Activated naive CD4-positive, alpha-beta T cell treated with anti-CD3 and anti-CD28 coated beads for 36 hours (primary cell): ENCODE measurements at places on chromosomes 5 and 9. TPM values are rescaled to one million over a fixed set of nuclear protein-coding genes. Genes with fewer than 3 reads are reported as not detected.

FAM221B gene
- total RNA-seq: not detected

CYLC2 gene
- total RNA-seq: not detected

ECSCR gene
- 0.74 TPM for total RNA-seq

CATSPER3 gene
- not detected for total RNA-seq

NRG2 gene
- not detected for total RNA-seq

KCNV2 gene
- not detected for total RNA-seq

SUSD1 gene
- 1.6 TPM for total RNA-seq

TMOD1 gene
- 1.4 TPM for total RNA-seq

DNA sequence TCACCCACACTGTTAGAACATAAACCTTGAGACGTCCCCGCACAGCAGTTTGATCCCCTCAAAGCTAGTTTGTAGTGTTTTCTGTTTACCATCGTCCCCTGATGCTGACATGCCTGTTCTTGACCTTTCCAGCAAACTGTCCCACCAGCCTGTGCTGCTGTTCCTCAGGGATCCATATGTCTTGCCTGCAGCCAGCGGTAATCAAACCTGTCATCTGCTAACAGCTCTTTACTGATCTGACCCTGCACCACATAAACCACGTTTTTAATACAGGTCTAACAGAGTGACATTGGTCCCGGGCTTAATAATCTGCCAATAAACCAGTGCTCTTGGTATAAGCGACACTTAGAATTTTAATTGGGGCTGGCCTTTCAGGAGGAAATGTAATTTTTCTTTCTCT lies 34.7 kb downstream of the PPIC start:
- no peaks in the 10 kb centered on the region for H3K4me1 ChIP-seq
- DNase-seq: no peak
- no peak overlapping the region for H3K4me3 ChIP-seq
- no peak overlapping the region for H3K27ac ChIP-seq
- no peaks in the 10 kb centered on the region for H3K27me3 ChIP-seq

GRCh38 chr9:137310189-137311052 lies 8.3 kb upstream of the NRARP start:
- H3K27me3 ChIP-seq: no peaks in the 10 kb centered on the region
- no peak for DNase-seq
- no peaks in the 10 kb centered on the region for H3K36me3 ChIP-seq

DNA sequence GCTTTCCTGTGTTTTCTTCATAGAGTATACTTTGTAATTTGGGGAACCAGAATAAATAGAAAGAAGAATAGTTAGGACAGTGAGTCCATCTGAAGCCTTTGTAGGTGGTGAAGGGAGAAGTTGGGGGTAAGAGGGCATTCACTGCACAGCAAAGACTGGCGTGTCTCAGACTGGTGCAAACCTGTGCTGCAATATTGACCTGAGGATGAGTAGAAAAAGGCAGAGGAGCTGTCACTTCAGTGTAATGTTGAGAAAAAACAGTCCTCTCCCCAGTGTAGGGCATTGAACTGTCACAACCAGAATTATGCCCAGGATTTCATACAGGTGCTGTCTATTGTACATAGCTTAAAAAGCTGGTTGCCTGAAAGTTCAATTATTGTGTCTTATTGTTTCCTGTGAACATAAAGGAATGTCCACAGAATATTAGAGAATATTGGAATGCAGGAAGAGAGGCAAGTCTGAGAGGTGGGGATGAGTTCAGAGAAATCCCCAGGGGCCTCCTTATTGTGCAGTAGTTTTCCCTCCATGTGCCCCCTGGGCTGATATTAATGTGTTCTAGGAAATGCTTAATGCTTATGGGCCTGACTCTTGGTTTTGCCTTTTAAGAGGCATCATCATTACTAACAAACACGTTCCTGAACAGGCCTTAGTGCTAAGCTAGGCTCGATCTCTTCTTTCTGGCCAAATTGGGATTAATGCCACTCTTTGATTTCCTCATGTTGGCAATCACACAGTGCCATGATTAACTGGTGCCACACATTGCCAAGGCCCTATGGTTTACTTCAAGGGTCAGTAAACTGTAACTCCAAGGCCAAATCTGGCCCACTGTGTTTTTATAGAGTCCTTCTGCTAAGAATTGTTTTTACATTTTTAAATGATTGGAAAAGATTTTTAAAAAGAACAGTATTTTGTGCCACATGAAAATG lies 34.0 kb downstream of the DAPK1 start:
- peaks cover 7% of the 10 kb centered on the region for H3K4me1 ChIP-seq
- no peak overlapping the region for H3K4me3 ChIP-seq
- no peaks in the 10 kb centered on the region for H3K36me3 ChIP-seq
- no peaks in the 10 kb centered on the region for H3K27me3 ChIP-seq
- H3K27ac ChIP-seq: no peak overlapping the region

DNA sequence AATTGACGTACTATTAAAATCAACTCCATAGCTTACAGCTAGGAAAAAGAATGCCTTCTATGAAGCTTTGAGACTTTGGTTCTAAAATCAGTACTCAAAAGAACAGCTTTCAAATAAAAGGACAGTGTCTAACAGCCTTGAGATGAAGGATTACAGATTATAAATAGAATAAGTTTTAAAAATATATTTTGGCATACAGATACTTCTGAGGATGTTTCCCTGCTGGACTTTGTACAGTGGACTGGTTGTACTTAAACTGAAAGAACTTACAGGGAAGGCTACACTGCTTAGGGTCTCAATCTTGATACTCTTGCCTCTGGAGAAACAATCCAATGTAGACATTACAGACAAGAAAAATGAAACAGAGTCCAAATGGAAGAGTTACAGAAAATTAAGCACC lies 452.7 kb downstream of the CETN3 start:
- no peaks in the 10 kb centered on the region for H3K36me3 ChIP-seq
- H3K4me1 ChIP-seq: no peaks in the 10 kb centered on the region
- no peak overlapping the region for H3K27ac ChIP-seq
- no peak overlapping the region for H3K4me3 ChIP-seq
- DNase-seq: no peak

- no peak for DNase-seq
- peak overlapping the region; percentile 78 for H3K27ac ChIP-seq
- H3K36me3 ChIP-seq: peaks cover 2% of the 10 kb centered on the region
- no peaks in the 10 kb centered on the region for H3K27me3 ChIP-seq
- H3K4me1 ChIP-seq: peaks cover 88% of the 10 kb centered on the region
- peak overlapping the region; percentile 25 for H3K4me3 ChIP-seq
Observed at GRCh38 chr5:134097211-134097749, 17.2 kb upstream of the TCF7 start.

DNA sequence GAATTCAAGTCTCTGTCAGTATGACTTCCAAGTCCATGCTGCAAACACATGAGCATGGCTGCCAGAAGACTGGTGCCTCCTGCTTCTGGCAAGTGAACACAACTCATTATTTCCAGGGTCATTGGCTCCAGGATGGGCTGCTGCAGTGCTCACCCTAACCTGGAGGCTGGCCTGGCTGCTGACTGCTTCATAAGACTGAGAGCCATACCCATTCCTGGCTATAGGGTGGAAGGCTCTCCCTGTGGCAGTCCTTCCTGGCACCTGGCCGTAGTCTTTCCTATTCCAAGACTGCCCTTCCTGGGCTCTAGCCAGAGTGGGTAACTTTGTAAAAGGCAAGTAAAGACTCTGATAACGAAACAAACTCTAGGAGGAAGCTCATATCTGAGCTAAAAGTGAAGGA lies 51.2 kb downstream of the CXXC5 start:
- no peak overlapping the region for H3K4me3 ChIP-seq
- H3K27ac ChIP-seq: no peak overlapping the region
- H3K27me3 ChIP-seq: peaks cover 14% of the 10 kb centered on the region
- no peak for DNase-seq

- H3K36me3 ChIP-seq: no peaks in the 10 kb centered on the region
- no peak for DNase-seq
- no peak overlapping the region for H3K4me3 ChIP-seq
- H3K4me1 ChIP-seq: no peaks in the 10 kb centered on the region
- H3K27ac ChIP-seq: no peak overlapping the region
Observed at GRCh38 chr9:110291921-110292557, 35.7 kb upstream of the TXN start.

DNA sequence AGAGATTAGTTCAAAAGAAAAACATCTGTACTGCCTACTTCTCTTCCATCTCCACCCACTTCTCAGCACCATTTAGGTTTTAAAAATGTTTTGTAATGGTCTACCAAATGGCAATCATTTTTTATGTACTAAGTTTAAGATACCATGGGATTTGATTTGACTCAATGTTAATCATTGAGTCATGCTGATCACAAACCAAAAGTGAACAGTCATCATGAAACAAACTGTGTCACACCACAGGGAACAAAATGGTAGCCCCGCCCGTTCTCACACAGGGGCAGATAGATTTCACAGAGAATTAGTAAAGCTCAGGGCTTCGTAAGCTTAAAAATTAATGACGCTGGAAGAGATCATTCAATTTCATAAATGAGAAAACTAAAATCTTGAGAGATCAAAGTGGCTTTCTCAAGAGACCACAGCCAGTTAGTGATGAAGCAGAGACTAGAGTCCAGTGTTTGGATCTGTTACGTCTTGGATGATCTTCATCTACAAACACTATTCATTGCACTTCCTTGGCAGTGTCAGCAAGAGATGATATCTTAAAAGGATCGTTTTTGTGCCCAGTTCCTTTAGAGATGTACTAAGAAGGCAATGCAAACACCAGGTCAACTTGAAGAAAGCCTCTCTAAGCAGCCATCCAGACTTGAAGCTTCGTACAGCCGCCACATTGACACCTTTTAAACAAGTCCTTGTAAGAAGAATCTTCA lies 33.9 kb upstream of the TRIO start:
- no peak overlapping the region for H3K27ac ChIP-seq
- peak; percentile 55 for DNase-seq
- H3K27me3 ChIP-seq: peaks cover 24% of the 10 kb centered on the region
- H3K36me3 ChIP-seq: no peaks in the 10 kb centered on the region
- peaks cover 10% of the 10 kb centered on the region for H3K4me1 ChIP-seq

DNA sequence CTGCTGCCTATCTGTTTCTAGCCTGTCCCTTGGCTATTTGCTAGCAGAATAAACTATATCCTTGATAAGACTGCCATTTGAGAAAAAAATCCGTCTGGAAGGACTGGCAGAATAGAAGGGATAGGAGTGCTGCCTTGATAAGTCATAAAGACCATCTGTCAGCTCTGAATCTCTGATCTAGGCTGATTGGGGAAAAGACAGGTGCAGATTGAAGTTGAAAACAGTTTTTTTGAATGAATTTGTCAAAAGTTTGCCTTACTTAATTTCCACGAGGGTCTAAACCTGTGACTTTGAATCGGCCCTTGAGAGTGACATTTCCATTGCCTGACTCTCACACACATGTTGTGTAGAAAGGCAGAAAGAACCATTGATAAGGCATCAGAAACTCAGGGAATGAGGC lies 218.6 kb downstream of the MAN2A1 start:
- H3K4me3 ChIP-seq: no peak overlapping the region
- DNase-seq: no peak
- H3K27ac ChIP-seq: no peak overlapping the region
- no peaks in the 10 kb centered on the region for H3K27me3 ChIP-seq

- H3K4me1 ChIP-seq: no peaks in the 10 kb centered on the region
- no peak for DNase-seq
- H3K27ac ChIP-seq: no peak overlapping the region
Observed at GRCh38 chr5:13658761-13659160, 285.7 kb downstream of the DNAH5 start.

GRCh38 chr5:9284781-9285307 lies 261.0 kb downstream of the SEMA5A start:
- DNase-seq: no peak
- no peaks in the 10 kb centered on the region for H3K36me3 ChIP-seq
- no peaks in the 10 kb centered on the region for H3K27me3 ChIP-seq
- H3K27ac ChIP-seq: no peak overlapping the region
- no peaks in the 10 kb centered on the region for H3K4me1 ChIP-seq

- H3K27me3 ChIP-seq: no peaks in the 10 kb centered on the region
- H3K27ac ChIP-seq: peak overlapping the region; percentile 22
- peaks cover 6% of the 10 kb centered on the region for H3K4me1 ChIP-seq
- H3K4me3 ChIP-seq: peak overlapping the region; percentile 32
- peaks cover 8% of the 10 kb centered on the region for H3K36me3 ChIP-seq
Observed at GRCh38 chr9:105708405-105708804, 14.1 kb downstream of the TMEM38B start.

- DNase-seq: no peak
- H3K27ac ChIP-seq: no peak overlapping the region
- no peaks in the 10 kb centered on the region for H3K4me1 ChIP-seq
- H3K36me3 ChIP-seq: no peaks in the 10 kb centered on the region
- H3K4me3 ChIP-seq: no peak overlapping the region
Observed at GRCh38 chr5:38036765-38037164, 196.9 kb upstream of the GDNF start.
